ENCODE measurements at places on chromosomes 6 and 20.

- DNase-seq = no peak
Observed at GRCh38 chr6:163706500-163707087, 292.1 kb downstream of the QKI start.

DNA sequence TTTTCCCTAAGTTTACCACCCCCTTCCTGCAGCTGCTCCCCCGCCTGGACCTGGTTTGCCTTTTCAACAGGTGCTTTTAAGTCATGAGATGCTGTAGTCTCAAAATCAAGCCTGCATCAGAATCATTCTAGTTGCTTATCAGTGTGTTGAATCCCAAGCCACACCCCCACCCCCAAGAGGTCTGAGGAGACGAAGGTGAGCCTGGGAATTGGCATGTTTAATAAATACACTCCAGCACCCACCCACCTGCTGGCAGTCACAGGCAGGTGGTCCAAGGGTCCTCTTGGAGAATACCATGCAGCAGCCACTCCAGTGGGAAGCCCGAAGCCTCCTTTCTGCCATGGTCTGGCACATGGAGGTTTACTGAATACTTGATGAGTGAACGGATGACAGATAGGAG is 1.1 kb upstream of the ADIG start:
- DNase-seq = no peak

- DNase-seq = no peak
Observed at GRCh38 chr6:43926634-43927531, 156.9 kb downstream of the VEGFA start.

- no peak for DNase-seq
Observed at GRCh38 chr6:11072101-11072500, 21.5 kb upstream of the SMIM13 start.

GRCh38 chr6:129236001-129236517 is 353.1 kb downstream of the LAMA2 start:
- no peak for DNase-seq

DNA sequence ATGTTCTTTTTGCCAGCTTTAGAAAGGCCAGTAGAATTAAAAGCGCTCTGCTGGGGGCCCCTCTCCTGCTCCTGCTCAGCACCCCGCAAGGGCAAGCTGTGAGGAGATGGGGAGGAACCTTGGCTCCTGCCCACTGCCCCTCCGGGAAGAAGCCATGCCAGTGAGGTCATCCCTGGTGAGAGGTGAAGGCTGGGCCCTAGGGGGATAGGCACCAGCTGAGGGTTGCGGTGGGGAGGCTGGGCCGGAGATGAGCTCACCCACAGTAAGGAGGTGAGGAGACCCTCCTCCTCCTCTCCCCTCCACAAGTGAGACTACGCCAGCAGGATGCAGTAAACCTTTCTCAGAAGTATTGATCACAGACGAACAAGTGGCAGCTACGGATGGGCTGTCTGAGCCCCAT is 32.1 kb downstream of the LRFN2 start:
- no peak for DNase-seq

DNA sequence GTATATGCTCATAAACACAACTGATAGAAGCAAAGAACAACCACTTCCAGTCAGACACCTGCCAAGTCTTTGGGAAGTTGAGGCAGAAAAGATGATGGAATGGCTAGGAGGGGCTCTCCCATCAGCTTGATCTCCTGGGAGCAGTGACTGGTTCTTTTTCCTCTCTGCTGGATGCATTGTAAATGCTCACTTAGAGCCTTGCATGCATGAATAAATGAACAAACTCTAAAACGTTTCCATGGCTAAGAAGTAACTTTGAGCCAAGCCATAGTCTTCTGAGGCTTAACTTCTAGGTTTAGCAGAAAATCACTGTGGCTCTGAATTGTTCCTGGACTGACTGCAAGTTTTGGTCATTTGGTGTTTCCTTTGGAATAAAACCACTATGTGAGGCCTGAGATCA is 166.4 kb upstream of the CITED2 start:
- no peak for DNase-seq

- no peak for DNase-seq
Observed at GRCh38 chr20:37297066-37297736, 7.7 kb downstream of the MANBAL start.

GRCh38 chr6:90538278-90539046 is 48.4 kb downstream of the MAP3K7 start:
- no peak for DNase-seq

DNA sequence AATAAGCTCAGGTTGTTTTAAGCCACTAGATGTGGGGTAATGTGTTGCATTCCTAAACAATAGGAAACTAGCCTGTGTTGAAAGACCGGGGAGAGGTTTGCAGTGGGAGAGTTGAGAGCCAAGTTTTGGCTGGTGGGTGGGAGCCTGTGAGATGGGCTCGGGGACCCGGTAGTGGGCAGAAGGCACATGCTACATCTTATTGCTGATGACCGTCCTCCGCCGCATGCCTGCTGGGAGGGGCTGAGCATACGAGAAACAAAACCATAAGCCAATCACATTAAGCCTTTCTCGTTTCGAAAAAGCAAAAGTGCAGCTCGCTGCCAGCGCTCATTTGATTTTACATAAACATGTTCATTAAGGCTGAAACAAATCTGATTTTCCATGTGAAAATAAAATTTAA is 57.4 kb upstream of the MPC1 start:
- DNase-seq = no peak

DNA sequence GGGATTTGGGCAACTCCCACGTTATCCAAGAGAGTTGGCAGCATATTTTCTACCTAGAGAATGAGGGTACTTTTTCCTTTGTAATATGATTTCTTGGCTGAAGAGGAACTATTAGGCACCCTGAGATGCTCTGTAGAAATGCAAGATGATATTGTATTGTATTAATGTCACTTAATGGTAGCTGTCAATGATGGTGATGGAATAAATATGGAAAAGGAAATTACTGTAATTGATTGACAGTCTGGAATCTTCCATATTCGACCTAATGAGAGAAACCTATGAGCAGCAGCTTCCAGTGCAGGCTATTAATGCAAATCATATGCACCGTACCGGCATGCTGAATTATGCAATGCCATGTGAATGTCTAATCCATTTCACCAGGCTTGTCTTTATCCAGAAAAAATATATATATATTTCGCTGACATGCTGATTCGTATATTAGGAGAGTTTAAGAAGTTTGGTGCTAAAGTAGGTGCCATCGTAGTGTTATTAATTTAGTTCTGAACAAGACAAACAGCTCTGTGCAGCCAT is 494.2 kb upstream of the JARID2 start:
- no peak for DNase-seq

- DNase-seq = no peak
Observed at GRCh38 chr20:58136149-58136484, 92.3 kb downstream of the ANKRD60 start.

- DNase-seq = no peak
Observed at GRCh38 chr6:114431641-114432040, 88.8 kb upstream of the HS3ST5 start.

DNA sequence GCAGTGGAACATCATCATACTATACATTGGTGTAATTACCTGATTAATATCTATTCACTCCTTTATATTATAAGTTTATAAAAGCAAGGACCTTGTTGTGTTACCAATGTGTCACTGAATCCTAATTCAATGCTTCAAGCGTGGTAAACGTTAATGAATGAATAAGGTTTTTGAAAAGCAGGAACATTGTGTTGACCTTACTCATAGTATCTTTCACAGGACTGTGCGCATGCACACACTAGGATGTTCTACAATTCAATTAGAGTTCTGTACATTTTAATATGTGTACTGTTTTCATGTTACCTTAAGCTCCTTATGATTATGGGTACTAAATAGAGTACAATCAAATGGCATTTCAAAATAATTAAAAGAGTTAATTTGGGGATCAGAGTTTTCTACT is 578.5 kb downstream of the BMP2 start:
- DNase-seq = no peak
